NCI-H146 (cell line): ENCODE measurements at places on chromosomes 3 and 15.

DNA sequence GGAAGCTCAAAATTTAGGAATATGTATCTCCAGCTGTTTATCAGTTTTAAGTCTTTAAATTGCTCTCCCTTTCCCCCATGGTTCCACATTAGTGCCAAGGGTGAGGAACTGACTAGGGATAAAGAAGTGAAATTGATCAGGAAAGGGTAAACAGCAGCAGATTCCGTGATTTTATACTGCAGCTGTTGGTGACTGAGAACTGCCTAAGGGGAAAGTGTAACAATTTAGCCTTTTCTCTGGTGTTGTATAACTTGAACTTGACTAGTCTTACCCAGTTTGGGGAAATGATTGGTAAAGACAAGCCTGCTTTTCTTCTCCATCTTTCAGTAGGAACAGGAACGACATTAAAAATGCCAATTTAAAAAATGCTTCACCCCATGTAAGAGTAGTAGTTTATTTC lies 5.0 kb downstream of the SPRED1 start:
- DNase-seq: no peak

- no peak for DNase-seq
Observed at GRCh38 chr3:66518126-66518525, 17.3 kb upstream of the LRIG1 start.

DNA sequence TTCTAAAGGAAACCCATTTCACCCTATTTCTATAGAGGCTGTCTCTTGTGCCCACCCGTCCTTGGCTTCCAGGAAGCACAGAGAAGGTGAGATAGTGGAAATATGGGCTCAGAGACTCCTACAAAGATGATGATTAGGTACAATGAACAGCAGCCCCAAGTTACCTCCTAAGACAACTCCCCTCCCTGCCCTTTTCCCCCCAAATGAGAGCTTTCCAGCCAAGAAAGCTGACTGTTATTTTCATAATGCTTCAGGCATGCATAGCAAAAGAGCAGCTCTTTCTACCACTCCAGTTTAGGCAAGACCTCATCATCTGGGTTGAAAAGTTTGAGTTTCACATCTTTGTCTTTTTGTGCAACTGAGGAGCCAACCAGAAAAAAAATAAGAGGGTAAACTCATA lies 248.8 kb upstream of the ADAMTS9 start:
- no peak for DNase-seq

- DNase-seq: peak; percentile 15
Observed at GRCh38 chr3:1082108-1082507, 10.7 kb upstream of the CNTN6 start.

DNA sequence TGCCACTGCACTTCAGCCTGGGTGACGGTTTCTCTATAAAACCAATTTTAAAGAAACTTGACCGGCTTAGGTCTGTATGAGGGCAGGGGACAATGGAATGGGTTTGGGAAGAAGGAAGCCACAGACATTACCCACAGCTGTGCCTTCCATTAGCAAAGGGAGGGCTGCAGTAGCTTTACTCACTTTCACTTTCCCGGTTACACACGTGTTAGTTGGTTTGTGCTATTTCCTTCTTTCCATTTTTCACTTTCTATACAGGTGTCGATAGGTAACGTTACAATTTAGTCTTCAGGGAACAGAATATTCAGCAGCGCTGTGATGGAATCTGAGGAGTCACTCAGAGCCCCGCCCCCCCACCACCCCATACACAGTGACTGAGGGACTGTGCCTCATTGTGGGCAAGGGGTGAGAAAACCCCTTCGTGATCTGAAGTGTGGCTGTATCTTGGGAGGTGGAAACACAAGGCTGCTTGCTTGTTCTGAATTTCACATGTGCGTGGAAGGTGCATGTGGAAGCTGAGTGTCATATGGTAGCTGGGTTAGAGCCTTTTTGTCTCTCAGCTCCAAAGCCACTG lies 44.8 kb upstream of the RPL32 start:
- DNase-seq: no peak

DNA sequence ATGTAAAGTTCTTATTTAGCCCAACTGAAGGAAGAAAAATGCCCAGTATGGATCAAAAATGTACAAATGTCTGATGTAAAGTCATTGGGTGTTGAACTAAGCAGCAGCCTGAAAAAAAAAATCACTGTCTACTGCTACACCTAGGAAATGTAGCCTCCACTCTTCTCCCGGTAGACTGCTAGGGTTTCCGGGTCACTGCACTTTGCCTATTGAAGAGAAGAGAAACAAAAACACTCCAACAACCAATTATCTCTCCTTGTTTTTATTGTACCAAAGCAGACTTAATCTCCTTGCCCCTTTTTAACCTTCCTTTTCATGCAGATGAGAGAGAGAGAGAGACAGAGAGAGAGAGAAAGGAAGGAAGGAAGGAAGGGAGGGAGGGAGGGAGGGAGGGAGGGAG lies 140.2 kb upstream of the SETMAR start:
- no peak for DNase-seq

GRCh38 chr3:74115906-74116305 lies 491.2 kb upstream of the PDZRN3 start:
- DNase-seq: no peak

GRCh38 chr3:23916886-23917678 lies at the start of the genes NKIRAS1 and RPL15:
Gene NKIRAS1 (minus strand): TSS chr3:23916990. CDS start chr3:23910904, 6,086 bp downstream.
Gene RPL15 (plus strand): TSS chr3:23917132. CDS start chr3:23917860, 728 bp downstream.
- peak; percentile 94 for DNase-seq

- DNase-seq: no peak
Observed at GRCh38 chr3:124217542-124217941, 225.6 kb upstream of the ROPN1 start.

DNA sequence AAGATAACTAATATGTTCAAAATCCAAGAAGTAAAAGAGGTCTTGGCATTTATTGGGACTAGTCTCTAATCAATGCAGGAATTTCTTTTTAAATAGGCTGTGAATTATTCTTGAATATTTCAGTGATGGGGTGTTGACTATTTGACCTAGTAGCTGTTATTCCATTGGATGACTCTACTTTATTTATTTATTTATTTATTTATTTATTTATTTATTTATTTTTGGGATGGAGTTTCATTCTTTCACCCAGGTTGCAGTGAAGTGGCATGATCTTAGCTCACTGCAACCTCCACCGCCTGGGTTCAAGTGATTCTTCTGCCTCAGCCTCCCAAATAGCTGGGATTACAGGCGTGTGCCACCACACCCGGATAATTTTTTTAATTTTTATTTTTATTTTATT lies 1227.8 kb downstream of the ZPLD1 start:
- DNase-seq: no peak

DNA sequence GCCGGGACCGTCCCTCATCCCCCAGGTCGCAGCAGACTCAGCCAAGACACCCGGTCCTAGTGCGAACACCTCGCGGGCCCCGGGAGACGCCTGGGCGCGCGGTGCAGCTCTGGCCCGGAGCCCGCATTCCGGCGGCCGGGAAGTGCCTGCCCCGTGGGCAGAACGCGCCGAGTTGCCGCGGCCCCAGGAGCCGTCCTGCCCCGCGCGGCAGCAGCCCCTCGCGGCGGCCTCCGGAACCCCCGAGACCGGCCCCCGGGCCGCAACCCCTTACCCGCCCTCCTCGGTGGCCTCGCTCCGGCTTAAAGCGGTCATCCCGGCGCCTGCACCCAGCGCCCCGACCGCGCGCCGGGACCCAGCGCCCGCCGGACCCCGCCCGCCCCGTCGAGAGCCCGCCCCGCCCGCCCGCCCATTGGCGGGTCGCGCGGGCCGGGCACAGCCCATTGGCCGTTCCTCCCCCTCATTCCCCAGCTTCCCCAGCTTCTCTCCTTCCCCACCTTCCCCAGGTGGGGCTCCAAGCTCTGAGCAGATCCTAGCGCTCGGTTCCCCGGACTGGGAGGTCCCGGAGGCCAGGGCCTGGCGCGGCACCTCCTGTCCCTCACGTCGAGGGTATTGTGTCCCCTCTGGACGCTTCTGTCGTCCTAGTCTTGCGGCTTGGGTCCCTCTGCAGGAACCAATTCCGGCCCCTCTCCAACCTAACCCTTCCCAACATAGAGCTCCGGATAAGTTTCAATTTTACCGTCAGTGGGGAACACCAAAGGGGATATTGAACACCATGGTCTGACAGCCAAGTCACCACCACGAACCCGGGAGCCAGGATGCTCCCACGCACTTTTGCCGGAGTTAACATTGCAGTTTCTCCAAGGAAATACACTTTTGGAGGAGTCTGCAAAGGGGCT lies at the start of gene GRAMD2A:
TSS of gene GRAMD2A (minus strand) at position 328 of the 896 bp plus-strand sequence.
- peak; percentile 24 for DNase-seq
